Omental fat pad (tissue), 4 donors: ENCODE measurements at places on chromosomes 6 and 20.
A peak's percentile ranks its signal among the peaks of the same experiment; 100 is the strongest.

GRCh38 chr6:144744720-144745119 lies 459.6 kb downstream of the UTRN start:
- no peak for DNase-seq

DNA sequence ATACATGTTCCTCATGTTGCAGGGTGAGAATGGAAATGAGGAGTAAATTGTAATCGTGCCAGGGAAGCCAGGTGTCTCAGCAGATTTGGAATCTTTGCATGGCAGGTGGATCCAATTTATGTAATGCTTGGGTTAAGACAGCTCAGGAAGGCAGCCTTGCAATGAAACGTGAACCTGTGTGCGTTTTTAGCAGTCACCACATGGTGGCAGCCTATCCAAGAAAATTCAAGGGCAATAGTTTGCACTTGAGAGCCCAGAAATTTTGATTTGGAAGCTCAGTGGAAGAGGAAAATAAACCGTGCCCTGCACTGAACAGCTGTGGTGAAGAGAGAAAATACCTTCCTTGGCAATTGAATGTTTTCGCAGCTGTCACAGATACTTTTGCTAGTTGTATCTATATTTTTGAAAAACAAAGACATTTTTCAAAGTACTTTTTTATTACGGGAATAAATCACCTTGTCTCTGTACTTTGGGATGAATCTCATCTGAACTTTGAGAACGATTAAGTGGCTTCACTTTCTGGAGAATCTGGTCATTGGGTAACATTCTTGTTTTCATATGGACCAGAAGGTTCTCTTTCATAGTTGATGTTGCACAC lies 26.5 kb downstream of the MTHFD1L start:
- DNase-seq: peak; percentile 51

DNA sequence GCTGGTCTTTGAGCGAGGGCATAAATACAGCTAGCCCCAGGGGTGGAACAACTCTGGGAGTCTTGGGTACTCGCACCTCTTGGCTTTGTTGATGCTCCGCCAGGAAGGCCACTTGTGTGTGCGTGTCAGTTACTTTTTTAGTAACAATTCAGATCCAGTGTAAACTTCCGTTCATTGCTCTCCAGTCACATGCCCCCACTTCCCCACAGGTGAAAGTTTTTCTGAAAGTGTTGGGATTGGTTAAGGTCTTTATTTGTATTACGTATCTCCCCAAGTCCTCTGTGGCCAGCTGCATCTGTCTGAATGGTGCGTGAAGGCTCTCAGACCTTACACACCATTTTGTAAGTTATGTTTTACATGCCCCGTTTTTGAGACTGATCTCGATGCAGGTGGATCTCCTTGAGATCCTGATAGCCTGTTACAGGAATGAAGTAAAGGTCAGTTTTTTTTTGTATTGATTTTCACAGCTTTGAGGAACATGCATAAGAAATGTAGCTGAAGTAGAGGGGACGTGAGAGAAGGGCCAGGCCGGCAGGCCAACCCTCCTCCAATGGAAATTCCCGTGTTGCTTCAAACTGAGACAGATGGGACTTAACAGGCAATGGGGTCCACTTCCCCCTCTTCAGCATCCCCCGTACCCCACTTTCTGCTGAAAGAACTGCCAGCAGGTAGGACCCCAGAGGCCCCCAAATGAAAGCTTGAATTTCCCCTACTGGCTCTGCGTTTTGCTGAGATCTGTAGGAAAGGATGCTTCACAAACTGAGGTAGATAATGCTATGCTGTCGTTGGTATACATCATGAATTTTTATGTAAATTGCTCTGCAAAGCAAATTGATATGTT lies 19.2 kb downstream of the IRF4 start:
- DNase-seq: no peak

DNA sequence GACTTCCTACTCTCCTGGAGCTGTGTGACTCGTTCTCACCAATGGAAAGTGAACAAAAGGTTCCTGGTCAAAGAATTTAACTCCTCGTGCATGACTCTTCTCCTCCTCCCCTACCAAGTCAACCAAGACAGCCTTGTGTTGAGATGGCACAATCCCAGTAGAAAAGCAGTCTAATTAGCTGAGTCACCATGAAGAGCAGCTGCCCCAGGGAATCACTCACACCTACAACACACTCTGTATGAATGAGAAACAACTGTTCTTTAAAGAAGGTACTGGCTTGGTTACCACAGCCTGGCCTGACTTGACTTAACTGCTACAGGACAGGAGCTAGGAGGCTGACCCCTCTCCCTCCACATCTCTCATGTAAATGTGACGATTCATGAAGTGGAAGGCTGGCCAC lies 2.9 kb upstream of the HLA-DOB start:
- no peak for DNase-seq

DNA sequence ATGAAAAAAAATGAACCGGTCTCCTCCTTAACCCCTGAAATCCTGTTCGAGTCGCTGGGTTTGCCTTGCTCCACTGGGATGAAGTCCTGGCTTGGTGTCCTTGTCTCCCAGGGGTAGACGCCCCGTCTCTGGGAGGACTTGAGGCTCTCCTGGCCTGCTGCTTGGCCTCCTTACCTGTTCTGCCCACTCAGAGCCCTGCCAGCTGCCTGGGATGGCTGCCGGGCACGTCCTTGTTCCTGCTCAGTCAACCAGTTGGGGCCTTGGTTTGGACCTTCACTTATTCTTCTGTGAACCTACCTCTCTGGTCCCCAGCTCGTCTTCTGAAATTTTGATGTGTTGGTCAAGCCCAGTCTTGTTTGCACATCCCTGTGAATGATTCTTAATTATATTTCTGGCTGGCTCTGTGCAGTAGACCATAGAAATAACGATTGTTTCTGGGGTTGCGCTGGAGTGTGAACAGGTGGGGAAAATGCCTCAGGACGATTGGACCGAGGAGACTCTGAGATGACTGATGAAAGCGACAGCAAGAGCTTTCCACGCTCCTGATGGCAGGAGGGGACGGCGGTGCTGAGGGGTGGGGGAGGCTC lies 126.5 kb upstream of the ESR1 start:
- no peak for DNase-seq
